ENCODE measurements at places on chromosomes 1 and 21.

GRCh38 chr1:20463502-20463901, 22.5 kb downstream of the CAMK2N1 start:
- no peak for DNase-seq

GRCh38 chr21:46294647-46295176, 8.6 kb downstream of the YBEY start:
- DNase-seq = no peak

DNA sequence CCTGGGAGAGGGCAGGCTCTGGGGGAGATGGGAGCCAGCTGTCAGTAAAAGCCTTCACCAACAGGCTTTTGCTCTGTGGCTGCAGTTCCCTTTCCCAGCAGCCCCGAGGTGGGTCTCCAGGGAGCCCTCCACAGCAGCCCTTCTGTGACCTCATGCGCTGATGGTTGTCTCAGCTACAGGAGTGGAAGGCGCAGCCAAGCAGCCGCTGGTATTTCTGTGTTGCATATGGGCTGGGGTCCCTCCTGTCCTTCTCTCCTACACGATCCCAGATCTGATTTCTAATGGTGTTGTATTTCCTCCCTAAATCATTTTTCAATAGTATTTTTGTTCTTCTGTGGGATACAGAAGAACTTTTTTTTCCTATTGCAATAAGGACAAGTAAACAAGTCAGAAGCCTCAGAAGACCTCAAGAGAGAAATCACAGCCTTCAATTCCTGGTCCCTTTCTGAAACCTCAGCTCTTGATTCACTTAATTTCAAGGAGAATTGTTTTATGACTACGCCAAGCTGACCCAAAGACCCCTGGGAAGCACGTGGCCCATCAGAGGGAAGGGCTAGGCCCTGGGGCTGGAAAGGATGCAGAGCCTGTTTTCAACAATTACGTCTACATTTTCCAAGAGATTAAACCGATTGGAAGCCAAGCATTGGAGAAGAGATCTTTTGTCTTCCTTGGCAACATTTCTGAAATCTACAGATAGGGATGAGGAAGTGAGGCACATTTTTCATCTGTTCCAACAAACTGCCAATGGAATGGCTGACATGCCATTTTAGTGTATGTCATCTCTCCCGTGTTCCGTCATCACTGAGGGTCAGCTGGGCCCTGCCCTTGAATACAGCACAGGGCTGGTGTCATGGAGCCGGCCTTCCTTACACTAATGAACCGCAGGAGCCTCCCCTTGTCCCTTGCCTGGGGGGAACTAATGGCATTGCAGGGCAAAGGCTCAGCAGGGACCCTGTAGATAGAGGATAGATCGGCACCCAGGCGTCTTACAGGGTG, 42.0 kb upstream of the SCCPDH start:
- DNase-seq = no peak

GRCh38 chr1:226526801-226527595, 21.6 kb upstream of the STUM start:
- DNase-seq = no peak

- no peak for DNase-seq
Measured at GRCh38 chr1:35605071-35605866, 32.2 kb downstream of the TFAP2E start.

DNA sequence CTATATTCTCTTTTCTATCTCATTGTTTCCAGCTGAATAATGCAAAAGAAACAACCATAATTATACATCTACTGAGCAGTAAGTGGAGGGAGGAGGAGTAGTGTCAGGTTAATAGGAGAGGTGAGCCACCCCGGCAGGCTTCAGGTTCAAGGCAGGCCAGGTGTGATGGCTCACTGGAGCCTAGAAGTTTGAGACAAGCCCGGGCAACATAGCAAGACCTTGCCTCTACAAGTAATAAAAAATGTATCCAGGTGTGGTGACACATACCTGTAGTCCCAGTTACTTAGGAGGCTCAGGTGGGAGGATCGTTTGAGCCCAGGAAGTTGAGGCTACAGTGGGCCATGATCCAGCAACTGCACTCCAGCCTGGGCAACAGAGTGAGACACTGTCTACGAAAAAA, 1.9 kb upstream of the DIP2A start:
- DNase-seq = no peak

DNA sequence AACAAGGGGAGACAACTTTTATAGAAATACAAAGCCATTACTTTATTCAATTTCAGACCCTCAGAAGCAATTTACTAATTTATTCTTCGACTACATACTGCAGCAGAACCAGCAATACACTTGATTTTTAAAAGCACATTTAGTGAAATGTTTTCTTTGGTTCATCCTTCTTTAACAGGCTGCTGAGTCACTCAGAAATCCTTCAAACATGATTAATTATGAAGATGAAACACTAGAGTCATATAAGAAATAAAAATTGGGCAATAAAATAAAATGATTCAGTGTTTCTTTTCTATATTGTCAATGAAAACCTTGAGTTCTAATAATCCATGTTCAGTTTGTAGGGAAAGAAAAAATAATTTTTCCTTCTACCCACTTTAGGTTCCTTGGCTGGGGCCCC, 47.0 kb downstream of the CHML start:
- no peak for DNase-seq

GRCh38 chr21:33261635-33262034, 4.5 kb upstream of the IL10RB start:
- DNase-seq = peak; percentile 42

GRCh38 chr1:166040202-166040997, 126.4 kb downstream of the FAM78B start:
- no peak for DNase-seq

DNA sequence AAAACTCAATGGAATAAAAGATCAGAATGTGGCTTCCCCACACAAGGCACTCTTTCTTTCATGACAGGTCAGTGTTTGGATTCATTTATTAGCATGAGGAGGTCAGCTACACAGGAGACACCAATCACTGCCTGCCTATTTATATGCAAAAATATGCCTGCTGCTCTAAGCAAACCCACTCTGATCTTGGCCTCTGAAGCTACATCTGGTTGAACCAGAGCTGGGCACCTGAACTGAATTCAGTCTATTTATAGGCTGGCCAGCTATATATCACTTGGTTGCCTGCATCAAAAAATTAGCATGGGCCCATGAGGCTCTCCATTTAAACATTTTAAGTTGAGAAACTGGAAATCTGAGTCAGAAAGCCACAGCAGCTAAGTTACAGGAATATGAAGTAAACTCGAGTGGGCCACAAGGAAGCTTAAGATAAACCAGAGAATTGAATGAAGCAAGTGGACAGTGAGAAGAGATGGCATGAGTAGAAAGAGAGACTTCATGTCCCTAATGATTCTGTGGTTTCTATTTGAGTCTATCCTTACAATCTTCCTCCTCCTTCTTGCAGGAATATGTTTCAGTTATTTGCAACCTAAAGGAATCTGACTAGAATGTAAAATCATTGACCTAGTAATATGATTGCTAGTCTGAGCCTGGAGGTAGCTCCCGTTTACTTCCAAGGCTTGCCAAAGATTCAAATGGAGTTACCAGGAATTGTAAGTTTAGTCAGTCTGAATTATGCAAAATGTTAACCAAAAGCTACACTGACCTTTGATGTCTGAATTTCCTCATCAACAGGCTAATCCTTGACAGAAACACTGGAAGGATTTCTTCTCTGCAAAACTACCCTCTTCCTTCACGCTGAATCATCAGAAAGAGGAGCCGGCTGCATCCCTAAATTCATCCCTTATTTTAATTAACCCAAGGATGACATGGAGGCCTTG, 17.7 kb downstream of the DDAH1 start:
- DNase-seq = no peak

DNA sequence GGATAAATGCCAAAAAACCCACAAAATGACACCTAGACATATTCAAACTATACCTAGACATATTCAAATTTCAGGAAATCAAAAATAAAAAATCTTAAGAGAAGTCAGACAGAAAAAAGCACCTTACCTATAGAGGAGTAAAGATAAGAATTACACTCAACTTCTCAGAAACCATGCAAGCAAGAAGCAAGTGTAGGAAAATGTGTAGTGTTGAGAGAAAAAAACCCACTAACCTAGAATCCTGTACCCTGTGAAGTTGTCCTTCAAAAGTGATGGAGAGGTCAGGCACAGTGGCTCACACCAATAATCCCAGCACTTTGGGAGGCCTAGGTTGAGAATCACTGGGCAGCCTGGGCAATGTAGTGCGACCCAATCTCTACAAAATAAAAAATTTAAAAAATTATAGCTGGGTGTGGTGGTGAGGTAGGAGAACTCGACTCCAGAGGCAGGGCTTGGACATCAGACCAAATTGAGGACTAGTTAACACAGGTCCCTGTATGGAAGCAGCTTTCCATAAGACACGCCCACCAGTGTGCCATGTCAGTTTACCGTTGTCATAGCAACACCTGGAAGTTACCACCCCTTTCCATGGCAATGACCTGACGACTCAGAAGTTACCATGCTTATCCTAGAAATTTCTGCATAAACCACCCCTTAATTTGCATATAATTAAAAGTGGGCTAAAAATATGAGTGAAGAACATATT, 20.7 kb downstream of the PDIK1L start:
- no peak for DNase-seq

GRCh38 chr1:80640978-80641377, 1159.8 kb upstream of the ADGRL2 start:
- DNase-seq = no peak

DNA sequence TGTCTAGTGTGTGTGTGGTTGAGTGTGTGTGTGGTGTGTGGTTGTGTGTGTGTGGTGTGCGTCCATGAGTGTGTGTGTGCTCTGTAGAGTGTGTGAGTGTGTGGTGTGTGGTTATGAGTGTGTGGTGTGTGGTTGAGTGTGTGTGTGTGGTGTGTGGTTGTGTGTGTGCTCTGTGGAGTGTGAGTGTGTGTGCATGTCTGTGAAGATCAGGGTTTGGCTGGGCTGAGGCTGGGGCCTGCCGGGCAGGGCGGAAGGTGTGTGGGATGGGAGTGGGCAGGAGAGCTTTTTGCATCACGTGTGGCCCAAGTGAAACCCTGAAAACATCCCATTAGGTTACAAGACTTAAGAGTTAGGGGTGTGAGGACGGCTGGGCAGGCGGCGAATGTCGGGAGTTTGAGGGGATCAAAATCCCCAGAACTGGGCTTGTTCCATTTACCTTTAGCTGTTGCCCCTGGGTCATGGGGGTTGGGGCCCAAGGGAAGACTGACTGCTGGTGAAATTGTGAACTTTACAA, 2.9 kb upstream of the FCMR start:
- peak; percentile 55 for DNase-seq

GRCh38 chr1:101992821-101993575, 3.7 kb downstream of the OLFM3 start:
- no peak for DNase-seq

- DNase-seq = no peak
Measured at GRCh38 chr1:193588311-193589082, 402.1 kb upstream of the B3GALT2 start.

DNA sequence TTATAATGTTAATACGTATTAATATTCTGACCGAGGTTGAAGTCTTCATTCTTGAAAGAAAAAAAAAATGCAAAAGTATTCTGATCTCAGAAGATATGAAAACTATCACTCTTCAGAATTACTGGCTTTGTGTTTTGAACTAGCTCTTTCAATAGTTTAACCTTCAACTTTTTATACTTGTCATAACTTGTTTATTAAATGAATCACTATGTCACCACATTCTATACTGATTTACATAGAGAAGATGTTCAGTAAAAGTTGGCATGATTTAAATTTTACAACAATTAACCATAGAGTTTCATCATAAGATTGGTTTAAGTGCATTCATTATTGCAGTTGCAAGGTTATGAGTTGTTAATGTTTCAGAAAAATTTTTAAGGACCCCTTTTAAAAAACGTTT, 57.3 kb downstream of the HS2ST1 start:
- no peak for DNase-seq

GRCh38 chr1:208724079-208724478, 479.9 kb upstream of the PLXNA2 start:
- no peak for DNase-seq

DNA sequence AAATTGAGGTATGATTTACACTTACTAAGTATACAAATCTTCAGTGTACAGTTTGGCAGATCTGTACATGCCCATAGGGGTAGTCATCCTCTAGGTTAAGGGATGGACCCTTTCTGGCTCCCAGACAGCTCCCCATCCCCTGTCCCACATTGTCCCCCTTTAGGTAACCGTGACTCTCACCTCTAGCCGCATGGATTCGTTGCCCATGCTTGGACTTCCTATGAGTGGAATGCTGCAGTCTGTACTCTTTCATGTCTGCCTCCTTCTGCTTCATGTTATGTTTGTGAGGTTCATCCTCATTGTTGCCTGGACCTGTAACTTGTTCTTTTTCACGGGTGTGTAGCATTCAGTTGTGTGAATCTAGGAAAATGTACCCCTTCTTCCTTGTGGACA, 20.3 kb downstream of the SLC37A1 start:
- DNase-seq = no peak

- DNase-seq = no peak
Measured at GRCh38 chr21:37828556-37828955, 87.7 kb downstream of the KCNJ6 start.

DNA sequence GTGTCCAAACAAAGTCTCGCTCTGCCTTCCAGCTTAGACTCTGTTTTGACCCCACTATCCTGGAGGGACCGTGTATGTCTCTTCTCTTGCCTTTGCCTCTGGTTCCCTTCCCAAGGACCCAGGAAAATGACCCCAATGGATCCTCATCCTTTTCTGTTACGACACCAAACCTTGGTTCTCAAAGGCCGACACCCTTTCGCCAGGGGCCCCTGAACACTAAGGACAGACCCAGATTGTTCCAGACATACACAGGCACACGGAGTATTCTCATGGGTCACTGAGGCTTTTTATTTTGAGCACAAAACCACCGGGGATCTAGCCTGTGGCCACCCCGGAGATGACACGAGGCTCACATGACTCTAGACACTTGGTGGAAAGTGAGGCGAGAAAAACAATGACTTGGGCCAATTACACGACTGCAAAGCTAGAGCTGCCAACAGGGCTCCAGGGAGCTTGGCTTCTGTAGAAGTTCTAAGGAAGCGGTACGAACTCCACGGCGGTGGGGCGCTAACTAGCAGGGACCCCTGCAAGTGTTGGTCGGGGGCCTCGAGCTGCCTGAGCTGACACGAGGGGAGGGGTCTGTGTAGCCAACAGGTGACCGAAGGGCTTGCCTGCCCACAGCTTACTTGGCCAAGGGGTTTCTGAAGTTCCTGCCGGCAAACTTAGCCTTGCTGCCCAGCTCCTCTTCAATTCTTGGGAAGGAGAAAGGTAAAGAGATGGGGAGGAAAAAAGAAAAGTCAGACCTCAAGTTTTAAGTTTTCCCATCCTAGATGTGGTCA, 17.6 kb downstream of the ENO1 start:
- DNase-seq = no peak

GRCh38 chr1:4771721-4772120, 117.3 kb downstream of the AJAP1 start:
- DNase-seq = no peak

- DNase-seq = peak; percentile 44
Measured at GRCh38 chr1:117572546-117572945, 33.3 kb upstream of the TENT5C start.

Data from CD4-positive, alpha-beta T cell treated with Interleukin-17A for 1 hour (primary cell).